ENCODE measurements at places on chromosomes 2 and 18. TPM values are rescaled to one million over a fixed set of nuclear protein-coding genes. Genes with fewer than 3 reads are reported as not detected.
A peak's percentile ranks its signal among the peaks of the same experiment; 100 is the strongest.

GRCh38 chr2:176072951-176073904 is 10.5 kb downstream of the EVX2 start:
- H3K27me3 ChIP-seq: peaks cover 86% of the 10 kb centered on the region
- DNase-seq: no peak
- no peak overlapping the region for H3K27ac ChIP-seq
- no peaks in the 10 kb centered on the region for H3K36me3 ChIP-seq

The PLGLB1 gene
- polyA plus RNA-seq: 1.4 TPM

- H3K4me3 ChIP-seq: no peak overlapping the region
- H3K27me3 ChIP-seq: no peaks in the 10 kb centered on the region
- no peak for DNase-seq
- H3K36me3 ChIP-seq: no peaks in the 10 kb centered on the region
- H3K4me1 ChIP-seq: peaks cover 19% of the 10 kb centered on the region
- H3K27ac ChIP-seq: no peak overlapping the region
Measured at GRCh38 chr2:178886006-178886405, 78.8 kb upstream of the TTN start.

The GPR75 gene
- 0.23 TPM for polyA plus RNA-seq

GRCh38 chr2:112876971-112877361 is 34.0 kb upstream of the IL37 start:
- no peak overlapping the region for H3K4me3 ChIP-seq
- H3K4me1 ChIP-seq: peaks cover 37% of the 10 kb centered on the region
- H3K27me3 ChIP-seq: no peaks in the 10 kb centered on the region

- H3K4me3 ChIP-seq: no peak overlapping the region
- H3K36me3 ChIP-seq: no peaks in the 10 kb centered on the region
- DNase-seq: no peak
- H3K4me1 ChIP-seq: no peaks in the 10 kb centered on the region
- H3K27ac ChIP-seq: no peak overlapping the region
- peaks cover 41% of the 10 kb centered on the region for H3K27me3 ChIP-seq
Measured at GRCh38 chr2:240336820-240337427, 98.5 kb upstream of the GPC1 start.

DNA sequence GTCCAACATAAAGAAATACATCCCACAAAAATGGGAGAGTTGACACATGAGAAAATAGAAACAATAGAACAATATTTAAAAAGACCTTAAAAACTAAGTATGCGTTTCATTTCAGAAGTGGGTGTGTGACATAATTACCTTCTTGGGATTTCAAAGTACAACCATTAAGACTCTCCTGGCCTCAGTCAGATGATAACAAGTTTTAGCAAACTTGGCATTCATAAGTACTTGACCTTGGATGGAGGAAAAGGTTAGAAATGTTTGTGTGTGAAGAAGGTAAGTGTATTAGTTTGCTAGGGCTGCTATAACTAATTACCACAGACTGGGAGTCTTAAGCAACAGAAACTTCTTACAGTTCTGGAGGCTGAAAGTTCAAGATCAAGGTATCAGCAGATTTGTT is 4.9 kb upstream of the NGEF start:
- H3K36me3 ChIP-seq: no peaks in the 10 kb centered on the region
- no peak overlapping the region for H3K4me3 ChIP-seq
- no peak overlapping the region for H3K27ac ChIP-seq
- 0 out of 2 replicates have a peak, but pooled peaks cover 5% of the 10 kb centered on the region for H3K27me3 ChIP-seq
- H3K4me1 ChIP-seq: no peaks in the 10 kb centered on the region
- no peak for DNase-seq

DNA sequence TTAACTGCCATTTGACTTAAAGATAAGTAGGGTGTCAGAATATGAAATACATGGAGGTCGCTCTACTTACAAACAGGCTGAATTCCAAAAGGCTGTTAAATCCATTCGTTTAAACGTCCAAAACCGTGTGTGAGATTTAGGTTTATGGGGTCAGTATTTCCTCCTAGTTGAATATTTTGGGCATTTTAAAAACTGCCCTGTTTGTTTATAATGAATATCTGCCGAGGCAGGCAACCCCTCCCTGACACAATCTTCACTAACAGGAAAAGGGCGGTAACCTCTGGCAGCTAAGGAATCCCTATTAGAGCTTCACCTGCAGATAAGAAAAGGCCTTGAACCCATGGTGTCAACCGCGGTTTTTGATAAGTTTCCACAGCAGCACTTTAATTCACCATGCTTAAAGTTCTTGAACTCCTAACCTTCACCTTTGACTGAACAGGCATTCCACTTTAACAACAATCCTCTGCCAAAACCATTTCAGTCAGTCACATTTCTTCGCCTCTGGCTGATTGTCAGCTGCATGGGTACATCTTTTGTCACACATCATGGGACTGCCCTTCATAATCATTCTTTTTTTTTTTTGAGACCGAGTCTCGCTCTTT is 17.8 kb downstream of the TRAK2 start:
- H3K36me3 ChIP-seq: no peaks in the 10 kb centered on the region
- no peak for DNase-seq
- peaks cover 24% of the 10 kb centered on the region for H3K4me1 ChIP-seq
- no peaks in the 10 kb centered on the region for H3K27me3 ChIP-seq
- no peak overlapping the region for H3K4me3 ChIP-seq

DNA sequence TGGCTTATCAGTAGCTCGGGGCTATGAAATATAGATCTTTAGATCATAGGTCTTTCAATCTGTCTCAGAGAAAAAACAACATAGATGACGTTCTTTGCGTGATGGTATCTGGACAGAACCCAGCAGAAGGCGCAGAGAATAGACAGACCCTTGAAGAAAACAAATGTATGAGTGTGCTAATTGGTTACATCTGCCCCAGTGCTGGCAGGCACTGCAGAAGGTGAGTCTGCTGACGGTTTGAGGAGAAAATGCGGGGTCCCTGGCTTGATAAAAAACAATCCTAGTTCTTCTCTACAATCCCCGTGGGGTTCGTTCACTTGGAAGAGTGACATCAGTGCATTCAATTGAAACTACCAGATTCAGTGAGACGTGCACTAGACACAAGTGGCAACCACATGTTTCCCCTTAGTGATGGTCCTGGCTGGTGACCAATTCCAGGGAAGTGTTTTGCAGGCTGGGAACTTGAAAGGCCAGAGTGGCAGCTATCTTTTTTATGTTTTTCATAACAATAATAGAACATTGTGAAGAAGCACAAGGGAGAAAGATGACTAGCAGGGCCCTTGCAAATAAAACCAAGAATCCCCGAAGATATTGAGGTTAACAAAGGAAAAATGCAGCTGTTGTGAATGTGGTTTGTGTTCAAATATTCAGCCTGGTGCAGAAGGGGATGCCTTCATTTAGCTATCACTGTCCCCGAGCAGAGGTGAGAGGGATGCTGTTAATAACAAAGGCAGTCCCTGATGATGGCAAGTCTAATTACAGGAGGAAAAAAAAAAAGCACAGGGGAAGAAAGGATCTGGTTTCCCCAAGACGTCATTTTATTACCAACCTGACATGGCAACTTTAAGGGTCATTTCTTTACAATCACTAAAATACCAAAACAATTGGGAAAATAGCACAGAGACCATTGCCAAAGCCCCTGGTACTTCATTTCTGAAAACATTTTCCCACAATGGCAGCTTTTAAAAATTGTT is 337.6 kb upstream of the FIGN start:
- H3K36me3 ChIP-seq: no peaks in the 10 kb centered on the region
- no peak overlapping the region for H3K4me3 ChIP-seq
- H3K27me3 ChIP-seq: no peaks in the 10 kb centered on the region
- no peaks in the 10 kb centered on the region for H3K4me1 ChIP-seq

The AKAIN1 gene
- polyA plus RNA-seq: not detected

The SEPTIN2 gene
- 512 TPM for polyA plus RNA-seq

DNA sequence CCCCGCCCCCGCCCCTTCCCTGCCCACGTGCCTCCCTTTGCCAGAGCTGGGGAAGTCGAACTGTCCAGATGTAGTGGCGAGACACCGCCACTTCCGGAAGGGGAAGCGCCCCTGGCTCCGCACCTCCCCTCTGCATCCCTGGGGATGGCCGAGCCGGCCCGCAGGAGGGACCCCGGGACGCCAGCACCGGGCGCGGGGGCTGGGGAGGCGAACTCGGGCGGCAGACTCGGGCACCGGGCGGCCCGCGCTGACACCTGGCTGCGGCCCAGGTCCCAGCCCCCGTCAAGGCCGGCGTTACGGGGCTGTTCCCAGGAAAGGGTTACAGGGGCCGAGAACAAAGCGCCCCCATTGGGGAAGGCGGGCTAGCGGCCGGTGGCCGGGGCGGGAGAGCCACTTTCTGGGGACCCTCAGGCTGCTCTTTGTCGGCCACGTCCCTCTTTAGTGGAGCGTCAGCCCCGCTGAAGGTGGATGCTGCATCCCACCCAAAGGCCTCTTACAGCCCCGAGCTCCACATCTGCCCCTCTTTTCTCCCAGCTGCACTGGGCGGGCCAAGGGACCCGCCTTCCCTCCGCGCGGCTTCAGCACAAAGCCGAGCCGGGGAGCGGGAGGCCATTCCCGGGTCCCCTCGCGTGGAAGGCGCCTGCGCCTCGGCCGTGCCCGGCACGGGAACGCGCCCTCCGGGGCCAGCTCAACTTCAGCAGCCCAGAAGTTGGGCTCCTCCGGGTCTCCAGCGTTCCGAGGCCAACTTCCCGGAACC is 1.3 kb downstream of the SDC1 start:
- peak; percentile 79 for DNase-seq
- no peak overlapping the region for H3K27ac ChIP-seq
- H3K4me3 ChIP-seq: peak overlapping the region; percentile 76
- no peaks in the 10 kb centered on the region for H3K36me3 ChIP-seq
- H3K4me1 ChIP-seq: peaks cover 22% of the 10 kb centered on the region
- H3K27me3 ChIP-seq: no peaks in the 10 kb centered on the region
